ENCODE measurements at places on chromosomes 6 and 20.

GRCh38 chr6:169851641-169852503, 100.5 kb downstream of the ERMARD start:
- no peak for DNase-seq

DNA sequence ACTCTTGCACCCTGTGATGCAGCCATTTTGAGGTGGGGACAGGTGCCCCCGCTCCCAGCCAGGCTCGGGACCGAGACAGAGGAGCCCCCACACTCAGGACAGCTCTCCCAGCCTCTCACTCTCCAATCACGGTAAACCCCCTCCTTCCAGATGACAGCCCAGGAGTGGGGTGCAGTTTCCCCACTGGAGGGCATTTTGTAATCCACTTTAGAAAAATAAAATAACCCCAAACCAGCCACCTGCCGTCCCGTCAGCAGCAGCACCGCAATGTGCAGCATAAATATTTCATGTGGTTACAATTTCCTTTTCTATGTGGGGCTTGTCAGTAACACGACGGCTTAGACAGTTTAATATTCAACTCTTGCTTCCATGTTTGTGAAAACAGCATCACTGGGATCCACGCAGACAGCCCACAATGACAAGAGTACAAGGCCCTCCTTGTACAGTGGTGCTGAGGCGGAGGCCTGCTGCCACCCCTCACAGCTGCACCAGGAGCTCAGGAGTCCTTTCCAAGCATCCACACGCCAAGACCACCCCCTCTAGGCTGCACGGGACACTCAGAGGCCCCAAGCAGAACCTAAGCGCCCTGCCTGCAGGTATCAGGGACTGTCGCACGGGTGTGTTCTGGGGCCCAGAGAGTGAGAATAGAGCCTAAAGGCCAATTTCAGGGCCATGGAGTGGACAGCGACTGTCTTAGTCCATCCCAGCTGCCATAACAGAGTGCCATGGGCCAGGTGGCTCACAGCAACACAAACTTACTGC, 116.7 kb downstream of the JPH2 start:
- DNase-seq: no peak

DNA sequence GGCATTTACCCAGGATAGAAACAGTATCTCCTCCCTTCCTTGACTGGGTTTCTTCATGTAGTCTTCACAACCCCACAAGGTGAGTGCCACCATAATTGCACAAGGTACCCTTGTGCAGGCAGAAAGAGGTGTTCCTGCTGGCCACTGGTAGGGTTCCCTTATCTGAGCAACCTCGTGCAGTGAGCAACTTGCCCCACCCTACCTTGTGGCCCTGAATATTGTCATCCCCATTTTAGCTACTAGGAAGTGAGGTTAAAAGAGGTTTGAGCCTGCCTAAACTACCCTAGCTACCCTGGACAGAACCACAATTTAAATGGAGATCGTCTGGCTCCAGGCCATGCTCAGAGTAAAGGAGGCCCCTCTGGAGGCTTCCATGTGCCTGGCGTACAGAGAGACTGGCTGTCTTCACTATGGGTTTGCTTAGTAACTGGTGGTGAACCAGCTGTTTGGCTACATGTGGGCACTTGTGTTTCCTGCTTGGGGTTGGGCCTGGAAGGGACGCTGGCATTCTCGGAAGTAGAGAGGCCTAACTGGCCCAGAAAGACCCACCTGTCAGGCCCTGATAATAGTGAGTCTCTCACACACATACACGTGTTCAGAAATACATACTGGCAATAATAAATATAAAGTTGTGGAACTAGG, 148.8 kb downstream of the LRFN2 start:
- DNase-seq: no peak

DNA sequence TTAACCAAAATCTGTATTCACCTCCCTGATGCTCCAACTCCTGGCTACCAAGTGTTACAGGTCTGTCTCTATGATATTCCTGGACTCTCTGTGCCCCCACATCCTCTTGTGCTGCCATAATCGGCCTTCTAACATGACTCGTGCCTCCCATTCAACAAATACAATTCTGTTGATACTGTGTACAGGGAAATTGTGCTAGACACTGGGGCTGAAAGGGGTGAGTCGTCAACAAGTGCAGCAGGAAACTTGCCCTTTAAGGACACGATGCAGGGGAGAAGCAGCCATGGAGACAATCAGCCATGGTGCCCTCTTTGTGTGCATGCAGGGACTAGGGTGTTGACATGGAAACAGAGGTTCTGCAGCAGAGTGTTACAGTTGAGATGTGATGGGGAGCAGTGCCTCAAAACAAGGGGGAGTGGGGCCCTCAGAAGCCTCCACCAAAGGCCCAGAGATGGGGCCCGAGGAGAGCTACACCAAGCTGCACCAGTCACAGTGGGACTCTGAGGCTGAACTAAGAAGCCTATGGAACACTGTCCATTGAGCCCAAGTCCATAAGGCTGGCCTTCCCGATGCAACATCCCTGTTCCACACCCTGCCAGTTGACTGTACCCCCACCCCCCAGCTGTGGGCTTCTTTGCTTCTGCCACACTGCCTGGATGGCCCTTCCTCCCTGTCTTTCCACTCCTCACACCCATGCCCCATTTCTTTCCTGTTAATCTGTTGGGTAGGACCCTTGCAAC, 3.1 kb downstream of the PCED1A start:
- DNase-seq: no peak

DNA sequence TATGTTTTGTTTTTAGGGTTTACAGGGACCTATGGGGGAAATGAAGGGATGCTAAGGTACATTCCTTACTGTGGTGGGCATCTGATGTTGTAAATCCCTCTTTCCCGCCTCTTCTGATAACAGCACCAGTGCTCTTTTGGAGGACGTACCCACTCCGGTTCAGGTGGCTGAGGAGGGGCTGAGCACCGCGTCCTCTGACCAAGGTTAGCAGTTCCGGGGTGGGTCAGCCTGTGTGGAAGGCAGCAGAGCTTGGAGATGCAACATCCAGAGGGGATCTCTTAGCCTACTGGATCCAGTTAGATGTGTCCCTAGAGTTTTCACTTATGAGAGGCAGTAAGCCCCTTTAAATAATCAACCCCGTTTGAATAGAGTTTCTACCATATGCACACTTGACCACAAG, 135.3 kb upstream of the KCNG1 start:
- no peak for DNase-seq

DNA sequence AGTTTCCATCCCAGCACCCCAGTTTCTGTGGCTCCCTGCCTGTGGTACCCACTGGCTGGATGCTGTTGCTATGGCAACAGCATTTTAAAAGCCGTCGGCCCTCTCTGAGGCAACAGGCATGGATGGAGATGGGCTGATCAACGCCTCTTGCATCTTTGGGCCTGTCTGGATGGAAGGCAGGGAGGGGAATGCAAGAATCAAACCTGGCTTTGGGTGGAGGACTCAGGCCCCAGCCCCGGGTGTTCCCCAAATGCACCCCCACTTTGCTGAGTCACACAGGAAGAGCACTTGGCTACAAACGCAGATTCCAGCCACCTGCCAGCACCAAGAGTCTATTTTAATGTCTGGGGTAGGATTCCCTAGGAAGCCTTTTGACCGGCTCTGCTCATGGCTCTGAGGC, 45.7 kb upstream of the TGM2 start:
- DNase-seq: no peak

DNA sequence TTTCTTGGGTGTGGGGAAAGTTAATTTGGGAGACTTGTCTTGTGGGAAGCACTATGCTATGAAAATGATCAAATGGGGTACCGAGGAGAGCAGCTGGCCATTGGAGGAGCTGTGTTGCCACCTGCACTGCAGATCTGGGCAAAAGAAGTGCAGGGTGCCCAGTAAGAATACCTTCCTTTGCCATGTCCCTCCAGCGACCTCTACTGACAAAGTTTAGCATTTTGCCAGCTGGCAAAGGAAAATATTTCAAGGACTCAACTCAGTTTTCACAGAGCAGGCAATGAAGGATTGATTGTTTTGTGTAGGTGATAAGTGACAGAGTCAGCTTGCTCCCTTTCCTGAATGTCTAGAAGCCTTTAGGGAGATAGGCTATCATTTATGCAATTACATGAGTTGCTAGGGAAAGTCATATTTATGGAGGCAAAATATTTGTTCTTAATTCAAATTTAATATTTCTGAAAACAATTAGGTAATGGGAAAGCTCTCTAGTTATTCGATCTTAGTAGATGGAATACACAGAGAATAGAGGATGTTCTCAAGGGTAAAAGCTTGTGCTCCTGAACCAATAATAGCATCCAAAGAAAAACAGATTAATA, 118.4 kb downstream of the FARS2 start:
- DNase-seq: peak; percentile 25

- no peak for DNase-seq
Observed at GRCh38 chr6:136975089-136975715, 53.1 kb downstream of the SLC35D3 start.

GRCh38 chr6:166660157-166660688, 33.2 kb upstream of the RPS6KA2 start:
- no peak for DNase-seq

GRCh38 chr6:137867685-137868509, 838 bp downstream of the TNFAIP3 start:
- DNase-seq: no peak

GRCh38 chr6:20769631-20770030, 235.4 kb downstream of the CDKAL1 start:
- DNase-seq: no peak

DNA sequence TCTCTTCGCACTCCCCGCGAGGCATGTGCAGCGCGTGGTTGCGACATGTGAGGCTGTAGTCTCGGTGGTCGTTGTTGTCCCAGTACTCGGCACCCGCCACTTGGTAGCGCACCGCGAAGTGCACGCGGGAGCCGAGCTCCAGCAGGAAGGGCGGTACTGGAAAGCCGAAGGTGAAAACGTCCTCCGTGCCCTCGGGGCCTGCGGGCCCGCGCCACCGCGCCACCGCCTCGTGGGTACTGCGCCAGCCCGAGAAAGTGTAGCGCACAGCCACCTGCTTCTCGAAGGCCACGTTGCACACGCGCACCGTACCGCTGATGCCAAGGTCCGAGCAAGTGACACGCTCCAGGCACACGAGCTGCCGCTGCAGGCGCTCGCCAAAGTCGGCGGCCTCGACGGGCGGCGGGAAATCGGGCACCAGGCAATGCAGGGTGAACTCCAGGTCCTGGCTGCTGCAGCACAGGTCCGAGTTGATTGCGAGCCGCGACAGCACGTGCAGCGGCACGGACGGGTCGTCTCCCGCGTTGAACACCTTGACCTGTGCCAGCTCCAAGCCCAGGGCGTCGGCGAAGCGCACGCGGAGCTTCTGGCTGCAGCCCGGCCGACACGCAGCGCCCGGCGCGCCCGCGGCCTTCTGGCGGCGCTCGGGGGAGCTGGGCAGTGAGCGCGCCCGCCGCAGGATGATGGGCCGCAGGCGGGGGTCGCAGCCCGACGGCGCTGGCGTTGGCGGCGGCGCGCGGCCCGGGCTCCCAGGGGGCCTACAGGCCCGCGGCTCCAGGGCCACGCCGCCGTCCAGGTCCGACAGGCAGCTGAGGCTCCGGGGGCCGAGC, 840 bp downstream of the PPP1R3D start:
- no peak for DNase-seq

DNA sequence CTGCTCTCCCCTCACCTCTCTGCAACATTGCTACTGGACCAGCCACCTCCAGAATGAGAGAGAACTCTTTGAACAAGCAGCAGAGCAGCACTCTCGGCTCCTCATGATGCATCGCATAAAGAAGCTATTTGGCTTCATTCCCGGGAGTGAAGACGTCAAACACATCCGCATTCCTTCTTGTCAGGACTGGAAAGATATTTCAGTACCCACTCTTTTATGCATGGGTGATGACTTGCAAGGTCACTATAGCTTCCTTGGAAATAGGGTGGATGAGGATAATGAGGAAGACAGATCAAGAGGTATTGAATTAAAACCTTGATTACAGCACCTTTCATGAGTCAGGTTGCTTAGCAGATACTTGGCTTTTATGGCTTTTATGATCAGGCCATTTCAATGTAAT, 4.3 kb downstream of the CALHM4 start:
- no peak for DNase-seq

GRCh38 chr20:44730441-44730840, 15.2 kb upstream of the KCNK15 start:
- no peak for DNase-seq

- DNase-seq: no peak
Observed at GRCh38 chr6:151286214-151286613, 46.4 kb downstream of the AKAP12 start.

- no peak for DNase-seq
Observed at GRCh38 chr6:26545627-26546026, 7.5 kb downstream of the HMGN4 start.

DNA sequence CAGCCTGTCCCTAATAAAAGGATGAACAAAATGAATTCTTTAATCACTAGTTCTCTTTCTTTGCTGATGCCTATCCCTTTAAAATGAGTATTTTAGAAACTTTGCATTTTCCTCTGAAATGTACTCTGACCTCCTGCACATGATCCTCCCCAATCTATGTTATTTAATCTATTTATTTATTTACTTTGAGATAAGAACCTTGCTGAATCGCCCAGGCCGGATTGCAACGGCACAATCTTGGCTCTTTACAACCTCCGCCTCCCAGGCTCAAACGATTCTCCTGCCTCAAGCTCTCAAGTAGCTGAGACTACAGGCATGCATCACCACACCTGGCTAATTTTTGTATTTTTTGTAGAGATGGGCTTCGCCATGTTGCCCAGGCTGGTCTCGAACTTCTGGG, 27.9 kb downstream of the ADTRP start:
- no peak for DNase-seq

DNA sequence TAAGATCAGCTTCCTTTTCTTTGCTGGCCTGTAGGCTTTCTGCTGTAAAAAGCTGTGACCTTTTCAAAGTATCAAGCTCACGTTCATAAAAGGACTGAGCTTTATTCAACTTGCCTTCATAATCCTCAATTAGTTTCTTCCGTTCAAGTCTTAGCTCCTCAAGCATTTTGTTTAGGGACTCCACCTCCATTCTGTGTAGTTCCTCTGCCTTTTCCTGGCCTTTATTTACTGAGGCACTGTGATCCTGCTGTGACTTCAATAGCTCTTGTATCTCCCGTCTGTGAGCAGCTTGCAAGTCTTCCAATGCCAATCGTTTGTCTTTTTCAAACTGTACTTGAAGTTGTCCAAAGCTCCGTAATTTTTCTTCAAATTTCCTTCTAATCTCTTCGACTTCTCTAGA, 54.4 kb downstream of the FAM184A start:
- DNase-seq: no peak

- DNase-seq: no peak
Observed at GRCh38 chr6:12381587-12381986, 91.4 kb downstream of the EDN1 start.

DNA sequence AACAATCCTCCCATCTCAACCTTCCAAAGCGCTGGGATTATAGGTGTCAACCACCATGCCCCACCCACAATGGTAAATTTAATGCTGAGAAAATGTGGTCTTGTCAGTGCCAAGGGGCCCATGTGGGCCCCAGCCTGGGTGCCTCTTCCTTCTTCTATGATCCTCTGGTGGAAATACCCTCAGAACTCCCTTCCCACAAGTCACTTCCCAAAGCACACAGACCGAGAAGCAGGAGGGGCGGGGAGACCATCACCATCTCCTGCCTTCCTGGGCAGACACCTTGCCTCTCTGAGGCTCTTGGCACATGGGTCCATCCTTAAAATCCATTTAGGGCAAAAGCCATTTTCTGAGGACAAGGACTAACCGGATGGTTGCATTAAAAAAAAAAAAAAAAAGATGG, 59.0 kb downstream of the NOL4L start:
- DNase-seq: peak; percentile 42

GRCh38 chr6:146304181-146304580, 239.5 kb upstream of the RAB32 start:
- no peak for DNase-seq

- DNase-seq: peak; percentile 20
Observed at GRCh38 chr6:44999066-44999465, 329.1 kb upstream of the RUNX2 start.

- DNase-seq: peak; percentile 17
Observed at GRCh38 chr6:15491255-15491985, 171.4 kb downstream of the DTNBP1 start.

GRCh38 chr6:47349931-47350330, 40.2 kb upstream of the TNFRSF21 start:
- no peak for DNase-seq
